ENCODE measurements at places on chromosomes 6 and 20.

- no peak overlapping the region for H3K27ac ChIP-seq
- no peaks in the 10 kb centered on the region for H3K36me3 ChIP-seq
- H3K27me3 ChIP-seq, result no peaks in the 10 kb centered on the region
- H3K4me3 ChIP-seq, result no peak overlapping the region
- no peak for DNase-seq
These were observed 44.0 kb downstream of the SMPDL3A start for GRCh38 chr6:122833021-122833491.

GRCh38 chr6:26250698-26251044, 114.3 kb upstream of the BTN3A2 start:
- no peaks in the 10 kb centered on the region for H3K4me1 ChIP-seq
- H3K36me3 ChIP-seq, result no peaks in the 10 kb centered on the region
- no peak overlapping the region for H3K27ac ChIP-seq
- peak overlapping the region; percentile 72 for H3K4me3 ChIP-seq
- DNase-seq, result no peak

- peak overlapping the region; percentile 90 for H3K27ac ChIP-seq
- peak; percentile 62 for DNase-seq
- no peaks in the 10 kb centered on the region for H3K36me3 ChIP-seq
- H3K4me3 ChIP-seq, result no peak overlapping the region
- no peaks in the 10 kb centered on the region for H3K27me3 ChIP-seq
These were observed 250.9 kb upstream of the RREB1 start for GRCh38 chr6:6856538-6857523.

GRCh38 chr6:126672649-126673048, 332.7 kb downstream of the CENPW start:
- H3K4me3 ChIP-seq, result no peak overlapping the region
- DNase-seq, result no peak
- H3K4me1 ChIP-seq, result no peaks in the 10 kb centered on the region
- no peaks in the 10 kb centered on the region for H3K36me3 ChIP-seq

GRCh38 chr6:63640062-63640461, 4.5 kb downstream of the PHF3 start:
- H3K27me3 ChIP-seq, result no peaks in the 10 kb centered on the region
- no peak overlapping the region for H3K27ac ChIP-seq
- no peak overlapping the region for H3K4me3 ChIP-seq
- no peaks in the 10 kb centered on the region for H3K36me3 ChIP-seq
- no peak for DNase-seq

- no peaks in the 10 kb centered on the region for H3K27me3 ChIP-seq
- no peaks in the 10 kb centered on the region for H3K36me3 ChIP-seq
- H3K27ac ChIP-seq, result no peak overlapping the region
- DNase-seq, result no peak
- no peak overlapping the region for H3K4me3 ChIP-seq
These were observed 58.0 kb upstream of the CD93 start for GRCh38 chr20:23143986-23144690.

All from breast epithelium (tissue), 4 donors.